ENCODE measurements at places on chromosomes 7 and 10.
A peak's percentile ranks its signal among the peaks of the same experiment; 100 is the strongest.

DNA sequence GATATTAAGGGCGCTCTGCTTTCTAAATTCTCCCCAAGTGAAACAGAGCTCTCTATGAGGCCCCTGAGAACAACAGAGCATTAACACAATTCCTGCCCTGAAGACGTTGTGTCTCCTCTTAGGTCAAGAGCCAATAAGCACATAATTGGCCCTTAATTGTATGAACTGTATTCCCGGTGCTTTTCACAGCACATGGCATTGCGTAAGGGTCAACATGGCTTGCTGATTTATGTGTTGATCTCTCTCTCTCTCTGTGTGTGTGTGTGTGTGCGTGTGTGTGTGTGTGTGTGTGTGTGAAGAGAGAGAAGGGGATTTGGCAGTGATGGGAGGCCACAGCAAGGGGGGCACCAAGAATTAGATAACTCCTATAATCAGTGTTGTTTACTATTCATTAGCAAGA is 40.5 kb downstream of the LYZL1 start:
- no peak for DNase-seq

GRCh38 chr10:90788968-90789367 is 68.9 kb downstream of the HTR7 start:
- no peak for DNase-seq

GRCh38 chr7:19663816-19664462 is 44.9 kb downstream of the POLR1F start:
- peak; percentile 2 for DNase-seq

DNA sequence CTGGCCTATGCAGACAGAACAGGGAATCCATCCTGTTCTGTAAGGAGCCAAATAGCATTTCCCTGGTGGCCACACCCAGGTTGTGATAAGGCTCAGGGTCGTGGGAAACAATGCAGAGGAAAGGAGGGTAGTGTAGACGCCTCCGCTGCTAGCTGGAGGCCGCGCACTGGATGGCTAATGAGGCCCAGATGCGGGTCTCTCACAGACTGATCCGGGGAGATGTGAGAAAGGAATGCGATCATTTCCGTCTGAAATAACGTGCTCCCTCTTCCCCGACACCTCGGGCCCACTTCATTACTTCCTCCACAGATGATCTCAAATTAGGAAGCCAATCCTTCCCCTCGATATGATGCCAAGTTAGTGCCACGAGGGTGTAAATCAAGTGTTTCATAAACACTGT is 203.3 kb downstream of the TAX1BP1 start:
- DNase-seq = no peak

- DNase-seq = no peak
Observed at GRCh38 chr7:74480861-74481417, 27.2 kb downstream of the GTF2IRD1 start.

- no peak for DNase-seq
Observed at GRCh38 chr10:118638680-118639079, 43.2 kb upstream of the PRLHR start.

DNA sequence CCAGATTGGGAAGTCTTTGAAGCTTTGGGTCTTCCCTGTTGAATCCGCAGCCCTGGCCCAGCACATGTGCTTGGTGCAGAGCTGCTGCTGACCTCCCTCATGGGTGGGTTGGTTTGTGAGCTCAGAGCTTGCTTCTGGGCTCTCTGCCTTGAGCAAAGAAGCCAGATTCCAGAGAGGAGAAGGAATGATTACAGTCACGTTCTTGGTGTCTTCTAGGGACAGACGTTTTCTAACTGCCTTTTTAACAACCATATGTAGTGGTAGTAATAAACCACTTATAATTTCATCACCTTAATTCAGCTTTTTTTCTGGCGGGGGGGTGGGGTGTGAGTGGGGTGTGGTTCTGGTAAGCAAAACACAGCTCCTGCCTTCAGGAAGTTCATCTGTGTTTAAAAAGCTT is 39.5 kb downstream of the LRMDA start:
- no peak for DNase-seq

DNA sequence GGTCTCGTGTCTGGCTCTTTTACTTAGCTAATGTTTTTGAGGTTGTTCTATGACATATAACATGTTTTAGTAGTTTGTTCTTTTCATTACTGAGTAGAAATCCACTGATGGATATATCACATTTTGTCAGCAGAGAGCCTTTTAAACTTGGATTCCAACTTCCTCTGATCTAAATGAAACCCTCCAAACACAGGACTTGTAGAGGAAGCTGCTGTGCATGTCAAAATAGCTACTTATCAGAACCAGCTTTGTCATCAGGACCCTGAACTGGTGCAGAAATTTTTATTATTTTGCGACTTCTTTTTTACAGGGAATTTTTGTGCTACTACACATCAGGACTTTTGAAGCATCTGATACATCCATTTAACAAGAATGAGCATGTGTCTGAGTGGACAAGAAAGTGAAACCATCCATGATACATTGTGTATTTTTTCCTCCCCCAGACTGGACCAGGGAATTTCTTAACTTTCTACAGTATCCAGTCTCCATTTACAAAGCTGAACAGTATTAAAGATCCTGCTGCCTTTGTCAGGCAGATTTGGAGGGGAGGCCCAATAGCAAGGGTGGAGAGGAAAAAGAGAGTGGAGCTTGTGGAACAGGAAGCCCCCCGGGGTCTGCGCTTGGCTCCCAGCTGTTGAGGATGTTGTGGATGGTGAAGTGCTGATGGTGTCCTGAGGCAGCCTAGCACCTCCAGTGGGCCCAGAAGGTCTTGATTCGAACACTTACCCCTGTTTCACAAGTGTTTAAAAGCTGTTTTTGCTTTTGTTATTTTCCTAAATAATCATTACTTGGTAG is 29.3 kb upstream of the MTPAP start:
- DNase-seq = no peak

DNA sequence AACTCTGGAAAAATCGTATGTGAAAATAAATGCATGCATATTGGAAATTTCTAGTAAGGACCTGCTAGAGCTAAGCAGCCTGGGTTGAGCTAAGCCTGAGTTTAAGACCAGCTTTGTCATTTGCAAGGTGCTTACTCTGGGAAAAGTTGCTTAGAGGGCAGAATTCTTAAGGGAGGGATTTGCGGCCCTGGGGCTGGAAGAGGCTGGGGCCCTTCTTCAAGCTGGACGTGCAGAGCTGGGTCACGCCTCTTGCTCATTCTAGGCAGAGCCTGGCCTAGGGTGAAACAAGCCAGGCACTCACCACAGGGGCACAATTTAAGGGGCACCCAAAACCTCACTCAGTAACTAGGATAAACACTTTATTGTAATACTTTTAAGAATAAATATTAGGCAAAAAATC is 137.2 kb downstream of the ARHGAP22 start:
- DNase-seq = no peak

DNA sequence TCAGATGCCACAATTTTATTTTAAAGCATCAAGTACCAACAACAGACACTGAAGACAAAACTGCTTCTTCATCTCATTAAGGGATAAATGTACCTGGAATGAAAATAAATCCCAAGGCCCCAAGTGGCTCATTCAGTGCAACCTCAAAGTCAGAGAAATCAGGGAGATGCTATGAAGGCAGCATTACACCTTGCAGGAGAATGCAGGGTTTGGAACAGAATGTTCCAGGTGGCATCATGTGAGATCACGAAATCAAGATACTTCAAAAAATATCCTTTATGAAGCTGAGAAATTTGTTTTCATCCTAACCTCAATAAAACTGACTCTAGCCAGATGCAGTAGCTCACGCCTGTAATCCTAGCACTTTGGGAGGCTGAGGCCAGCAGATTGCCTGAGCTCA is 477.1 kb downstream of the PLXNA4 start:
- no peak for DNase-seq

DNA sequence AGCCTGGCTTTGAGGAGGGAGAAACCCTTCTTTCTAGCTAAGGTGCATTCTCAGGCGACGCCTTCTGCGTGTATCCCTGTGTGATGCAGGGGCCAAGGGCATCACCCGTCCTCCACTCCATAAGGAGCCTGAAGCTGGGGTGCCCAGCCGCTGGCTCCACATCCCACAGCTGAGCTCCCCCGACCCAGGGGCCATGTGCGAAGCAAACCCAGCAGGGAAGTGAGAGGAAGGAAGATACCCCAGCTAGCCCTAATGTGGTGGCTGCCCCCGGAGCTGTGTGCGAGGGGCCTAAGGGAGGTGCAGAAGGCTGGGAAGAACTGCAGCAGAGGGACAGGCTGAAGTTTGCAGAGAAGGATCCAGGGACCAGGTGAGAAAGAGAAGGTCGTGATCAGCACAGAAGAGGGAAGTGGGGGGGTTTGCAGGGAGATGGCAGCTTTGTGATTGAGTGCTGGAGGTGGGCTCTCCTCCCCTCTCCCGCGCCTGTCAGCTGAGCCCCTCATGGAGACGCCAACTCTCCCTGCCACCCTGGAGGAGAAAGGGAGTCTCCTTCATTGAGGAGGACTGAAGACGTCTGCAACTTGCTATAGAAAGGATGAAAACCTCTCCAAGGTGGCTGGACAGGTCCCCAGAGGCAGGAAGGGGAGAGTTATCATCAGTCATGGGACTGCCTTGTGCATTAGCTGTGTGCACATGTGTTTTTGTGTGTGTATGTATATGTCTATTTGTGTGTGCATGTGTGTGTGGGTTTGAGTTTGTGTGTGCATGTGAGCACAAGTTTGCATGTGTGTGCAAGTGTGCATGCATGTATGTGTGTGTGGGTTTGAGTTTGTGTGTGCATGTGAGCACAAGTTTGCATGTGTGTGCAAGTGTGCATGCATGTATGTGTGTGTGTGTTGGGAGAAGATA is 3.5 kb upstream of the CALML5 start:
- no peak for DNase-seq

DNA sequence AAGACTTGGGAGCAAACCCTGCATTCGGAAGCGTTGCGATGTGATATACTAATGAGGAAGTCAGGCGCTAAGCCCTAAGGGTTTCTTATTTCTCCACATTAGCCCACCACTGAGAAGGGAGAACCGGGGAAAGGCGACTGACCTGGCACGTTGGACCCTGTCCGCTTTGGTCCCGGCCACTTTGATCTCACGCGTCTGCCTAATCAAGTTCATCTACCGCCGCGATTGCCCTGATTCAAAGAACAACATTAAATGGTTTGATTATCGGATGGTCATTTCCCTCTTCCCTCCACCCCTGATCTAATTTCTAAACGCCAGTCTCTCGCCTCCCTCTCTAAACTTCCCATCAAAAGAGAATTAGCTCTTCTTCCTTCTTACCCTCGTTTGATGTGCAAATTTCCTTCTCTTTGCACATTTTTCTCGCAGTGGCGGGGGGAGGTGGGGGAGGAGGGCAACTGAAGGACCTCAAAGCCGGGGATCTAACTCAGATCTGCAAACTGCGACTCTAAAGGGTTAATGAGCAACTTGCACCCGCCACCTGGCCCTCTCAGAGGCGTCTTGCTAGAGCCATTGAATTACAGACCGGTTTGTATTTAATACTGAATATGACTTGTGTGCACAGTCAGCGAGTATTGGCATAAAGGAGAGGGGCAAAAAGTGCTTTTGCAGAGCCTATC is 687 bp upstream of the DKK1 start:
- DNase-seq = no peak

DNA sequence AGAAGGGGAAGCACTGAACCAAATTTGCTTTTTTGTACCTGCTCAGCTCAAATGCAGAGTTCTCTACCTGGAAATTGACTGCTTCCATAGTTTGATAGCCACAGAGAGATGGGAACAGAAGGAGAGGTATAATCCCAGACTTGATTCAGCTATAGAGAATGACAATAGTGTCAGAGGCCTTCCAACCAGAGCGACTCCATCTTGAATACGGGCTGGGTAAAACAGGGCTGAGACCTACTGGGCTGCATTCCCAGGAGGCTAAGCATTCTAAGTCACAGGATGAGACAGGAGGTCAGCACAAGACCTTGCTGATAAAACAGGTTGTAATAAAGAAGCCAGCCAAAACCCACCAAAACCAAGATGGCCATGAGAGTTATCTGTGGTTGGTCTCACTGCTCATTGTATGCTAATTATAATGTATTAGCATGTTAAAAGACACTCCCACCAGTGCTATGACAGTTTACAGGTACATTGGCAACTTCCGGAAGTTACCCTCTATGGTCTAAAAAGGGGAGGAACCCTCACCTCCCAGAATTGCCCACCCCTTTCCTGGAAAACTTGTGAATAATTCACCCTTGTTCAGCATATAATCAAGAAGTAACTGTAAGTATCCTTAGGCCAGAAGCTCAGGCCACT is 42.7 kb upstream of the ATRNL1 start:
- DNase-seq = no peak

- DNase-seq = no peak
Observed at GRCh38 chr10:97852840-97853405, 3.3 kb downstream of the GOLGA7B start.

DNA sequence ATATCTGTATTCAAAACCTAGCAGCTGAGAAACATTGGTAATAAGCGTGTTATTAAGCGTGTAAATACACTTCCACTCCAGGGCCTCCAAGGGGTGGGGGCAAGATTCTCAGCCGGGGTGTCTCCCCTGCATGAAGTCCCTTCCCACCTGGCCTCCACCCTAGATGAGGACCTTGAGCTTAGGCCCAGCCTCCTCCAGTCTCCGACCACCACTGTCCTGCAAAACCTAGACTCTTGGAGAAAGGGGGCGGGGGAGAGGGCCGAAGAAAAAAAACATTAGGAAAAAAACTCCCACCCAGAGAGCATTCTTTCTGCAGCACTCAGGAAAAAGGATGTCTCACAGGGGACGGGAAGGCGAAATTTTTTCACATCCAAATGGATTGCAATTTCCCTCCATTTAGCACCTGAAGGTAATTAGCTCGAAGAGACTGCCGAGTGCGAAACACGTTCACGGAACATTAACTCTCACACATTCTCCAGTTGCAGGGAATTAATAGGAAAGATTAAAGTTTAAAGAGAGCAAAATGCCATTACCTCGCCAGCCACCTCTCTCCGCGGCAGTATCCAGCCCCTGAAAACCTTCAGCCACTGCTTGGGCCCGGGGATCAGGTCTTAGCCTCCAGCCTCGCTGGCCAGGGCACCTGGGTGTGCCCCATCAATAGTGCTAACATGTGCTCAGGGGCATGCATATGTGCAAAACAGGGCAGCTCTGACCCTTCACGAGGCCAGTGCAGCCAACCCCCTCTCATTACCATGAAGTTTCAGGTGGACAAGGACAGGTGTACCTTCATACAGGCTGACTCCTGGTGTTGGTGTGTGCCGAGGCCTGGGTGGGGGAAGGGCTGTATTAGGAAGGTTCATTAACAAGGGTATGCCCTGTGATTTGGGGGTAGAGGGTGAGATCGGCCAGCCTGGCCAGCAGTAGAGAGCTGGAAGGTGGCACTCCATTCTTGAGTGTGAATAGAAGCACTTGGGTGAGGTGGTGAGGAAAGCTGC is 77.2 kb downstream of the HIF1AN start:
- DNase-seq = no peak

DNA sequence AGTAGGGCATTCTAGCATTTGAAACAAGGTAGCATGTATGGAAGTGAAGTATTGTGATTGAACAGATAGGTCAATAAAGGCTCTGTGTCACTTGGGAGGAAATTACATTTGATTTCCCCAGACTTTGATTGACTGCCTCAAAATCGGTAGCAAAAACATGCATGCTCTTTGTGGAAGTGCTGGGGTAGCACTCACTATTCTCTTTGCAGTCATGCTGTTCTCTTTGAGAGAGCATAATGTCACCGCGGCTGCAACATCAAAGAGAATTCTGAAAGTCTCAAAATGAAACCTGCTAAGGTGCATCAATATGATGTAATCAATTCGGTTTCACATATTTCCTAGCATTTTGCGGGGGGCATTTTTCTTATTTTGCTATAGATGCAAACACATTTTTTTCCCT is 64.2 kb downstream of the ARMC3 start:
- peak; percentile 23 for DNase-seq

Measured in CD4-positive, alpha-beta T cell treated with Interleukin-21 for 1 hour (primary cell).